IPS-NIHi11 (cell line): ENCODE measurements at places on chromosomes 1 and 21.

GRCh38 chr1:201676197-201676596 lies 137.3 kb downstream of the NAV1 start:
- peak; percentile 50 for DNase-seq

GRCh38 chr1:47635597-47635996 lies 197.8 kb downstream of the FOXD2 start:
- no peak for DNase-seq

GRCh38 chr1:22221233-22221780 lies 78.4 kb upstream of the WNT4 start:
- DNase-seq, result no peak

- DNase-seq, result no peak
Observed at GRCh38 chr1:31412205-31412604, 808 bp upstream of the SERINC2 start.

DNA sequence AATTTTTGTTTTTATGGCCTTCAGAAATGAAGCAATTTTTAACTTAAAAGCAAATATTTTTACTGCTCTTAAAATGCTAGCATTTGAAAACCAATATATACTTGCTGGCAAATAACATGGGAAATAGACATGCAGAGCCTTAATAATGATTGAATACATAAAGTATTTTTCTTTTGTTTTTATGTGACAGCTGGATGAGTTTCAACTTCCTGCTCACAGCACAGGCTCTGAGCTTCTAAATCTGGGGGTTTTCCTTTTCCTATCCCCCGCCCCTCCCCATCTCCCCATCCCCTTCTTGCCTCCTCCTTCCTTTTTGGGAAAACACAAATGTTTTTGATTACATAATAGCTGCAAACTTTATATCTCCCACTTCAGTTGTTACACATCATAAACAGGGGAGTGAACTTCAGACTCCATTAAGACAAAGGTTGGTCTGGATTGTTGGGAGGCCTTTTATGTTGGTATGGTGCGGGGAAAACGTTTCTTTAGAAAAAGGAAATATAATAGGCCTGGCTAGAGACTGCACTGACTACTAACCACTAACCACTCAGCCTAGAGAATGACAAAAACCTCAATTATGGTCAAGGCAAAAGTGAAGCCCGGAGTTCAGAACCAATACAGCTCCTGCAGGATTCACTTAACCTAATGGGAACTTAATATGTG lies 116.1 kb upstream of the GORAB start:
- no peak for DNase-seq

- DNase-seq, result no peak
Observed at GRCh38 chr1:24702511-24703293, 42.5 kb upstream of the CLIC4 start.

GRCh38 chr1:72369069-72369757 lies 86.9 kb upstream of the NEGR1 start:
- no peak for DNase-seq
